ENCODE measurements at places on chromosomes 5 and 9. TPM values are rescaled to one million over a fixed set of nuclear protein-coding genes. Genes with fewer than 3 reads are reported as not detected.

The ATOSB gene
- 11.4 TPM for total RNA-seq

The GDNF gene
- total RNA-seq, result not detected

GRCh38 chr5:11906497-11906896, 2.3 kb upstream of the CTNND2 start:
- DNase-seq, result no peak

DNA sequence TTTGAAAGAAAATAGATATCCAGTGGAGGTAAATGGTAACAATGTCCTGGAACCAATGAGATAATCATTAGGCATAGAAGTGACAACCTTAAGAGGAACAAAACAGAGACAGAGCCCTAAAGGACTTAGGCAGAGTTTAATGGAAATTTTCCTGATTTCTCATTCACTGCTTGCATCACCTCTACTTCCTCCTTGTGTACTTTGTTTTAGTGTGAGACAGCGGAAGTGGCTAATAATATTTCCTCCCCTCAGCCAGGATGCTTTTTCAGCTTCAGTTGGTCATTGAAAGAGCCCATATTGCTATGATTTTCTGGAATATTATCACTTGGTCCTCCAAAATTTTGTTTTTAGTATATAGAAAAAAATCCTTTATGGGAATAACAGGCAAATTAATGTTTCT, 153.4 kb upstream of the MPDZ start:
- no peak for DNase-seq

GRCh38 chr5:78727786-78728761, 79.5 kb upstream of the LHFPL2 start:
- no peak for DNase-seq

DNA sequence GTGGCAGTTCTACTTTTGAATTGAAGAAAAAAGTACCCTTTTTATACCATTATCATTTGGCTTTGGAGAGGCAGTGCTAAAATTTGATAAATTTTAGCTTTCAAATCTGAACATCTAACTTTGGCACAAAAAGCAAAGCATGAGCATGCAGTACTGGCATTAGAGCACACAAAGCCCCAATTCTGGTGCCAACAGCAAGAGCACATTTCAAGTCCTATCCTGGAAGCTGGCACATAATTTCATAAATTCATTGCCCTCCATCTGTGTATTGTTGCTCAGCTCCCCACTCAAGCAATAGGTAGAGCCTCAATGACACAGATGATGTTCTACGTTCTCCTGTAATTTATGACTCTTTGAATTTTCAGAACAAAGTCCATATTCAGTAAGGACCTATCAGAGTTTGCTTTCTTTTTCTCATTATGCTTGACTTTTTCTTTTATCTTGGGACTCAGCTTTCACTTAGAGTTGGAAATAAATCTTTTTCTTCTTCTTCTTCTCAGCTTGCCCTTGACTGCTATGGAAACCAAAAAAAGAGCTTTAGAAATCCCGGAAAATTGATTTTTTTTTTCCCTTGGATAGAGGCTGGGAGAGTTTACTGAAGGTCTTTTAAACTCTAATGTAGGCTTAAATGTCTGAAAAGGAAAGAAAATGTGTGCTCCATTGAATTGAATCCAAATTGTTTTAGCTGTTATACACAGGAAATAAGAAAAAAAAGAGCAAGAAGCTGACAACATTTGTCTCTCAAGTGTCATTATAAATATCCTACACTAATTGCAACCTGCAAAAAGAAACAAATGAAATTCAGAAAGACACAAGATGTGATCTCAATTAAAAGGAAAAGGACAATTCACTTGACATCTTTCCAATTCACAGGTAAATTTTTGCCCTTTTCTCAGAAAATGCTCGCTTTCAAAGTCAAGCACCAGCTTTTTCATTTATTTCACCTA, 380.8 kb upstream of the CDH18 start:
- no peak for DNase-seq

DNA sequence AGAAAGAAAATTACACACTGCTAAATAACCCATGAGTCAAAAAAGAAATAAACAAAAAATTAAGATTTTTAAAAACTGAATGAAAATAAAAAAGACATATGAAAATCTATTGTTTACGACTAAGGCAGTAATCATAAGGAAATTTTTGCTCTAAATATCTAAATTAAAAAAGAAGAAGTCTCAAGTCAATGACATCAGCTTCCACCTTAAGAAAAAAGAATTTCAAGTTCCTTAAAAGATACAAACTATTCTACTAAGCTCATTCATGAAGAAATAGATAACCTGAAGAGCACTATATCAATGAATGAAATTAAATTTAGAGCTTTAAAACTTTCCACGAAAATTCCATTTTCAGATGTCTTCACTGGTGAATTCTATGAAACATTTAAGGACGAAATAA, 15.7 kb upstream of the STARD4 start:
- DNase-seq, result no peak

DNA sequence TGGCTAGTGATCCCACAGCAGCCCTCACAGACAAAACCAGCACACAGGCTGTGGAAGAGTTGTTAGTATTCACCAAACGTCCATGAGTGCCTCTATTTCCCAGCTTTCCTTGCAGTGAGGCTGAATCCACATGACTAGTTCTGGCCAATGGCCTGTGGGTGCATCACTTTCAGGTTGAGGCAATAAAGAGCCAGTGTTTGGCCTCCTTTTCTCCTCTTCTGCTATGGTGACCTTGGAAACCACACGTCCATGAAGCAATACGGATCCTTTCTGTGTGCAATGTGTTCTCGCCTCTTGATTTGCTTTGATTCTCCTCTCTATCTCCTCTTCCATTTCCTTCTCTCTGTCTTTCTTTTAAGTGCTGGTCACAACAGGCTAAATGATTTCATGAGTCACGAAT, 23.4 kb upstream of the CLK4 start:
- no peak for DNase-seq

- DNase-seq, result no peak
These were observed 243.6 kb downstream of the PBX3 start for GRCh38 chr9:125990793-125991220.

- no peak for DNase-seq
These were observed 128.1 kb upstream of the OTULINL start for GRCh38 chr5:14453481-14453880.
